Fibroblast of villous mesenchyme (primary cell): ENCODE measurements at places on chromosomes 6 and 20. TPM values are rescaled to one million over a fixed set of nuclear protein-coding genes. Genes with fewer than 3 reads are reported as not detected.

- DNase-seq: peak; percentile 4
These were observed 9.8 kb downstream of the RIMS4 start for GRCh38 chr20:44800391-44801046.

GRCh38 chr20:63652192-63652980, 838 bp downstream of the STMN3 start:
- DNase-seq: peak; percentile 26

DNA sequence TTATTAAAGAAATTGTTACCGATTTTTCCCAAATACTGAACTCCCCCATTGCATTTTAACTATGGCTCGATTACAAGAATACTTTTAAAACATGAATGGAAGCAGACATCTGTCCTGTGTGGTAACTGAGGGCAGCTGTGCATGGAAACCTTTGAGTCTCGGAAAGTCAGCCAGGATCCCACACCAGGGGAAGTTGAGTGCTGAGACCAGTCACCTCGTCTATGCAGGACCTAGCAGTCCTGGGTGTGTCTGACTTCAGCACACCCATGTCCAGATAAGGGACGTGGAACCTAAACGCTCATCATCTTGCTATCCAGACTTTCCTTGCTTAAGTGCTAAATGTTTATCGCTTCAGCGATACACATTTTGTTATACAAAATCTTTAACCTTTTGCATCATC, 6.1 kb downstream of the RIN2 start:
- no peak for DNase-seq

- DNase-seq: no peak
These were observed 606.0 kb downstream of the DHX35 start for GRCh38 chr20:39568109-39568508.

DNA sequence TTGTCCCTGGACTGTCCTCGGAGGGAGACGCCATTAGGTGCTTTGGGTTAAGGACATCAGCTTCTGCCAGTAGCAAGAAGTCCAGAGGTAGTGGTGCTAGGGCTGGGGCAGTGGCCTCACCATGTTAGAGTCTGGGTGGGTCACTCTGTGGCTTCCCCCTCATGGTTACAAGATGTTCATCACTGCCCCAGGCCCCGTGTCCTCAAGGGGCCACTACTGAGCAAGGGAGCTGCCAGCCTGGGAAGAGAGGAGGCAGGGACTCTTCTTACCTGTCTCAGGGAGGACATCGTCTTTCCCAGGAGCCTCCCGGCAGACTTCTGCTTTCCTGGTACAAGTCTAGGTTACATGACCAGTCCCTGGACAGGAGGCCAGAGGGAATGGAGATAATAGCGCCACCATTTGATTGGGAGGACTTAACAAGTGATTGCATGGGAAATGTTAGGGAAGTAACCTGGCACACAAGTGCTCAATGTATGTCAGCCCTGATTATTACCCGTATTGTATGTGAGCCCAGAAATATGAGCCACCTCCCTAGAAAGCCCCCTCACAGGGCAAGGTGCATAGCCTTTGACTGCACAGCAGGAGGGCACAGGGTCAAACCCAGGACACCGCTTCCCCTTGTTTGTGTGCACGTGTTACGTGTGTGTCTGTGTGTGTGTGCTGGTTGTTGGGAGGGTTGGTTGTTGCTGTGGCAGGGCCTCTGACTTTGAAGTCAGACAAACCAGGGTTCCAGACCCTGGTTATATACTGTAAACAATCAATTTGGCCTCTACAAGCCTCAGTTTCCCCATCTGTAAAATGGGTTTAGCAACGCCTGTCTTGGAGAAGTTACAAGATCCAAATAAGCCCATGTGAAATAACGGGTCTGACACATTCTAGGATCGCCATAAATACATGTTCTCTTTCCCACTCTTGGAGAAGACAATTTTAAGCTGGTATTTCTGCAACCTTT, 30.0 kb downstream of the SIRPA start:
- DNase-seq: no peak

DNA sequence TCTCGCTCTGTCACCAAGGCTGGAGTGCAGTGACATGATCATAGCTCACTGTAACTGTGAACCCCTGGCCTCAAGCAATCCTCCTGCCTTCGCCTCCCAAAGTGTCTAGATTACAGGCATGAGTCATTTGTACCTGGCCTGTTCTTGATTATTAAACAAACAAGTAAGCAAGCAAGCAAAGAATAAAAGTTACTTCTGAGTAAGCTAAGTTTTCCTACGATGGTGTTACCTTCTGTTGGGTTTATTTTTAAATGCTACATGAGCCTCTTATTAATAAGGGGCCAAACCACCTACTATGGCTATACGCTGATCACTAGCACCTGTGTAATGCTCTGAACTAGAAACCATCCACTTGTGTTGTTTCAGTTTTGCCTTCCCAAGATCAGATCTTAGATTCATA, 50.8 kb downstream of the IL22RA2 start:
- no peak for DNase-seq

DNA sequence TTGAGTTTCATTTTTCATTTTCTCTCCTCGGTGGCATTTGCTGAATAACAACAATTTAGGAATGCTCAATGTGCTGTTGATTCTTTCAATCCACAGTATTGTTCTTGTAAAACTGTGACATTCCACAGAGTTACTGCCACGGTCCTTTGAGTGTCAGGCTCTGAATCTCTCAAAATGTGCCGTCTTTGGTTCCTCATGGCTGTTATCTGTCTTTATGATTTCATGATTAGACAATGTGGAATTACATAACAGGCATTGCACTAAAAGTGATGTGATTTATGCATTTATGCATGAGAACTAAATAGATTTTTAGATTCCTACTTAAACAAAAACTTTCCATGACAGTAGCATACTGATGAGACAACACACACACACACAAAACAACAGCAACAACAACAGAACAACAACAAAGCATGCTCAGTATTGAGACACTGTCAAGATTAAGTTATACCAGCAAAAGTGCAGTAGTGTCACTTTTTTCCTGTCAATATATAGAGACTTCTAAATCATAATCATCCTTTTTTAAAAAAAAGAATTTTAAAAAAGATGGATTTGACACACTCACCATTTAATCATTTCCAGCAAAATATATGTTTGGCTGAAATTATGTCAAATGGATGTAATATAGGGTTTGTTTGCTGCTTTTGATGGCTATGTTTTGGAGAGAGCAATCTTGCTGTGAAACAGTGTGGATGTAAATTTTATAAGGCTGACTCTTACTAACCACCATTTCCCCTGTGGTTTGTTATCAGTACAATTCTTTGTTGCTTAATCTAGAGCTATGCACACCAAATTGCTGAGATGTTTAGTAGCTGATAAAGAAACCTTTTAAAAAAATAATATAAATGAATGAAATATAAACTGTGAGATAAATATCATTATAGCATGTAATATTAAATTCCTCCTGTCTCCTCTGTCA, 88.1 kb downstream of the SNAP25 start:
- DNase-seq: peak; percentile 73

DNA sequence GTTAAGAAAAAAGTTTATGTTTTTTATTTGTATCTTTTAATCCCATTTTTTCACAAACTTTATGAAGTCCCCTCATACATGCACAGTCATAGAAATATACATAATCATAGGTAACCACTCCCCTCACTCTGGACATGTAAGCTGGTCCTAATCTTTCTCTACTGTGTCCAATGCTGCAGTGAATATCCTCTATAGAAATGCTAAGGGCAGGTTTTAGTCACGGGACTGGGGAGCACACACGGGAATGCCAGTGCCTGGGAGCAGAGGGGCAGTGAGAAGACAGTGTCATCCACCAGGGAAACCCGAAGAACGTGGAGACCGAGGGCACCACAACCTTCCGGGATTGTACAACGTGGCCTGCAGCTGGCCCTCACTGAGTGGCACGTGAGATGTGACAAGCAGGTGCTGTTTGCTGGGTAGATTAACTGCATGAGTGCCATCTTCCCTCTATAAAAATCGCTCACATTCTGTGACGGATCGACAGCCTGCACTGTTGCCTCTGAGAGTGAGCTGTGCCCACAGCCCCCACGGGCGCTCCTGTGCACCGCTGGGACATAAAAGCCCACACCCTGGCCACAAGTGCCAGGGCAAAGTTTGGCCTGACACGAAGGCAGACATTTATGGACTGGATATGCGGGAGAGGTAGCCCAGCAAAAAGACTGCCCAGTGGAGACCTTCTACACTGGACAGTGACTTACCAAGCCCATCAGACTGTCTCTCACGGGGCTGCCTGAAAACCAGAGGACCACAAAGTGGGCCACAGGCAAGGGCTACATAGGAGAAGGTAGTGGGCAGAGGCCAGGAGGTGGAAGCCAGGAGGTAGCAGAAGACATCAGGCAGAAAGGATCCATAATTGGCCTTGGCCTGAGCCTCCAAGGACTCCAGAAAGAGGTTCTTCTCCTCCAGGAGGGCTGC, 63.2 kb downstream of the FGD2 start:
- no peak for DNase-seq

DNA sequence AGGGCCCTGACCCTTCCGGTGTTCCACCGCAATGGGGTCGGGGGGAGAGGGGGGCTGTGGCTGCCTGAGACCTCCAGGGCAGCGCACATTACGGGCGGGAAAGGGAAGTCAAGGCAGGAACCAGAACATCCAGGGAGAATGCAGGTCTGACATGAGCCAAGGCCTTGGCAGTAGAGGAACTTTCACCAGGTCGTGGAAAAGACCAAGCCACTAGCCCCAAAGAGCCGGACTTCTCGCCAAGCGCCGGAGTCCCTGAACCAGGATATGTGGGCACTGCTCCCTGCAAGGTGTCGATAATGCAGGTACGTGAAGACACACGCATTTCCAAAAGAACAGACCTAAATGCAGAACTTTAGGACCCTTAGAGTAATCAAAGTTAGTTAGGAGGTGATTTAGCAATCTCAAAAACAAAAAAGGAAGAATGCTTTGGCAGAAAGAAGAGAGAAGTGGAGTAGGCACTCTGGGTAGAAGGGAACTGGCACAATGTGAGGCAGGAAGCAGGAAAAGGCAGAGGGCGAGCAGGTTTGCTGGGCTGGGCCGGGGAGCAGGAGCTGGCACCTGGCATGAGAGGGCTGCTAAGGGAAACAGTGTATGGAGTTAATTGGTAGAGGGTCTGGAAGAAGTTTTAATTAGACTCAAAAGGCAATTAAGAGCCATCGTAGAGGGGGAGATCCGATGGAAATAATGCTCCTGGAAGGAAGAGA, 14.3 kb downstream of the POU3F2 start:
- DNase-seq: no peak

DNA sequence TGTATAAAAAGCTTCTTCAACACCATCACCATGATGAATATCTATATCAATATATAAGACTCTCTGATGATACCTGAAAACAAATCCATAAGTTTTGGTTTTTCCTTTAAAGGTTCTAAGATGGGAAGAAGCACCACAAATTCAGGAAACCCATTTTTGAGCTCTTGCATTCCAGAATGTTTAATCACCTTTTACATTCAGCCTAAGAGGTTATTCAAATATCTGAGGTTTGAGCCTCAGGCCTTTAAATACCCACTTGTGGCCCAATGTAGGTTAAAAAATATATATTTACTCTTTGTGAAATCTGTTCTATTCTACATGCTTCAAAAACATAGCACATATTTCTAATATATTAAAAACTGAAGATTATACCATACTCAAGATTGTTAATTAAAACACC, 17.6 kb downstream of the HDAC2 start:
- DNase-seq: no peak

GRCh38 chr20:37726971-37727956, 33.4 kb downstream of the CTNNBL1 start:
- peak; percentile 67 for DNase-seq

GRCh38 chr6:13653296-13653695, 38.2 kb downstream of the NOL7 start:
- peak; percentile 50 for DNase-seq

DNA sequence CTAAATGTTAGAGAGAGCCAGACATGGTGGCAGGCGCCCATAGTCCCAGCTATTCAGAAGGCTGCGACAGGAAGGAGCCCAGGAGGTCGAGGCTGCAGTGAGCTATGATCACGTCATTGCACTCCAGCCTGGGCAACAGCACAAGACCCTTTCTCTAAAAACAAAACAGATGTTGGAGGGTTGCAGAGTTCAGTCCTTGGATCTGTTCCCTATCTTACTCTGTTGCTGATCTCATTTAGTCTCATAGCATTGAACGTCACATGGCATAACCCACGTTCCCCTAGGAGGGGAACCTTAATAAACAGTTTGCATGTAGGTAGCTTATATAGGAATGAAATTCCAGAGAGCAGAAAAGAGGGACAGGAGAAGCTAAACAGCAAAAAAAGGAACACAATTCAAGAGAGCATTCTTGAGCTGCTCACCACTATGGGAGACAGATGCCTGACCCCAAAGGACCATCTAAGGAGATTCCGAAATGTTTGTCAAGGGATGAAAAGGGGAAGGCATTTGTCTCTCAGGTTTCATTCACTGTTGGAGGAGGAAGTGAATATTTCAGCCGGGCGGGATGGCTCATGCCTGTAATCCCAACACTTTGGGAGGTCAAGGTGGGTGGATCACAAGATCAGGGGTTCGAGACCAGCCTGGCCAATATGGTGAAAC, 54.6 kb upstream of the PIM1 start:
- peak; percentile 52 for DNase-seq

SOX18 gene
- total RNA-seq: under 0.01 TPM in 1 of 2 replicates, not detected in the other

CGA gene
- total RNA-seq: 0.32 TPM in 1 of 2 replicates, not detected in the other

FAM209B gene
- total RNA-seq: not detected in 2 replicates

HRH3 gene
- total RNA-seq: not detected in 2 replicates

RNF144B gene
- 0.97 and 2.6 TPM in 2 replicates for total RNA-seq

RNASET2 gene
- total RNA-seq: 20.3 and 22.5 TPM in 2 replicates

GRM4 gene
- under 0.01 TPM in 2 replicates for total RNA-seq

TREML2 gene
- not detected in 2 replicates for total RNA-seq
